ENCODE measurements at places on chromosomes 3 and 15. TPM values are rescaled to one million over a fixed set of nuclear protein-coding genes. Genes with fewer than 3 reads are reported as not detected.

GRCh38 chr3:196792771-196793170, 53.1 kb downstream of the PAK2 start:
- H3K36me3 ChIP-seq: peaks cover 9% of the 10 kb centered on the region
- H3K4me1 ChIP-seq: peaks cover 57% of the 10 kb centered on the region
- peak; percentile 82 for DNase-seq
- peak overlapping the region; percentile 81 for H3K27ac ChIP-seq

DNA sequence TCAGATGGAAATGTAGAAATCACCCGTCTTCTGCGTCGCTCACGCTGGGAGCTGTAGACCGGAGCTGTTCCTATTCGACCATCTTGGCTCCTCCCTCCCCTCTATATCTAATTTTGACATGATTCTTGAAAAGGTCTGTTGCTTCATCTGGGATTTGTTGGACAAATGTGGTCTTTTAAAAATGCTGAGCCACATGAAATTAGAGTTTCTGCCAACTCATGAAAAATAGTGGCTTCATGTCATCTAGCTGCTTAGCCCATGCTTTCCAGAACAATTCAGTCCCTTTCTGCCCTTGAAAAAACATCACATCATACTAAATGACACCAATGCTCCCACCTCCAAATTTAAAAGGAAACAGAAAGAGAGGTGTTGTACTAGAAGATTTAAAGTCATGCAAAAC, 148.6 kb upstream of the EIF1B start:
- H3K27ac ChIP-seq: no peak overlapping the region
- H3K4me3 ChIP-seq: no peak overlapping the region
- no peaks in the 10 kb centered on the region for H3K36me3 ChIP-seq
- DNase-seq: no peak
- H3K27me3 ChIP-seq: no peaks in the 10 kb centered on the region

The RPL35A gene
- 875 TPM for total RNA-seq

DNA sequence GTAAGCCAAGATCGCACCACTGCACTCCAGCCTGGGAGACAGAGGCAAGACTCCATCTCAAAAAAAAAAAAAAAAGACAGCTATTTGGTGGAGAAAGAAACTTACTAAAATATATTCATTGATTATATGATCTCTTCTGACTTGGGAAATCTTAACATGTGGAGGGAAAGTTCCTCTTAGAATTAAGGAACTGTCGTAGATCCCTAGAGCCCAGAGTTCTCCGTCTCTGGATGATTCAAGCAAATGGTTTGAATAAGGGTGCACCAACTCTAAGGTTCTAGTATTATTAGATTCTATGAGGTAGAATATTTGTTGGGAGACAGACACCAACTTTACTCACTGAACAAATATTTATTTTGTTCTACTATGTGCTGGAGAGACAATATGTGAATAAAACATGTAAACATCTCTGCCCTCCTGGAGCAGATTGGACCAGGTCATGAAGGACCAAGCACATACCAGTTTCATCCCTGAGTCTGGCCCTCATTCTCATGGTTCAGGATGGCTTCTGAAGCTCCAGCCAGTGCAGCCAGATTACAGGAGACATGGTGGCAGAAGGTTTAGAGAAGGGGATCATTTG, 129.7 kb downstream of the MITF start:
- peaks cover 47% of the 10 kb centered on the region for H3K4me1 ChIP-seq
- H3K4me3 ChIP-seq: no peak overlapping the region
- H3K27me3 ChIP-seq: no peaks in the 10 kb centered on the region
- H3K36me3 ChIP-seq: no peaks in the 10 kb centered on the region

DNA sequence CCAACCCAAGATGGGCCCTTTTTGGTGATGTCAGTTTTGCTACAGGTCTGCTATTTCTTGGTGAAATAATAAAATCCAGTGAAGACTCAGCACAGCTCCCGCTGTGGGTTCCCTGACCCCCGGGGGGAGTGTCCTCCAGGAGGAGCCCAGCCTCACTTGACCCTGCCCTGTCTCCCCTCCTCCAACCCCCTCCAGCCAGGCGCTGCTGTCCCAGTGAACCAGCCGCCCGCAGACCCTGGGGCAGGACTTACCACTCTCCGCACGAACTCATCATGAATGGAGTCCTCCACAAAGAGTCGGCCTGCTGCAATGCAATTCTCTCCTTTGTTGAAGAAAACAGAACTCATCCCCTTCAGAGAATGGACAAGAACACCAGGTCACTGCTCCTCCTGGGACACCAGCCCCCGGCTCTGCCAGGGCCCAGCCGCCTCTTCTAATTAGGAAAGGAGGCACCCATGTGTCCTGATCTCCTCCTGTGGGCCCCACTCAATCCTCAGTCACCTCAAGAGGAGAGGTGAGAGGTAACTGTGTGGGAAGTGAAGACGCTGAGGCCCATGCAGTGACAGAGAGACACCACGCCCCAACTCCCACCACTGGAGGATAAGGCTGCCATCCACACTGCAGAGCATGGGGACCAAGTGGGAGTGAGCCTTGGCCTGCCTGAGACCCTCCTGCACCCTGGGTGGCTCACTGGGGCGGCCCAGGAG, 28.8 kb upstream of the SLC41A3 start:
- no peak overlapping the region for H3K27ac ChIP-seq
- H3K4me3 ChIP-seq: no peak overlapping the region
- DNase-seq: no peak
- H3K27me3 ChIP-seq: no peaks in the 10 kb centered on the region

The LRRC31 gene
- total RNA-seq: 0.04 TPM

DNA sequence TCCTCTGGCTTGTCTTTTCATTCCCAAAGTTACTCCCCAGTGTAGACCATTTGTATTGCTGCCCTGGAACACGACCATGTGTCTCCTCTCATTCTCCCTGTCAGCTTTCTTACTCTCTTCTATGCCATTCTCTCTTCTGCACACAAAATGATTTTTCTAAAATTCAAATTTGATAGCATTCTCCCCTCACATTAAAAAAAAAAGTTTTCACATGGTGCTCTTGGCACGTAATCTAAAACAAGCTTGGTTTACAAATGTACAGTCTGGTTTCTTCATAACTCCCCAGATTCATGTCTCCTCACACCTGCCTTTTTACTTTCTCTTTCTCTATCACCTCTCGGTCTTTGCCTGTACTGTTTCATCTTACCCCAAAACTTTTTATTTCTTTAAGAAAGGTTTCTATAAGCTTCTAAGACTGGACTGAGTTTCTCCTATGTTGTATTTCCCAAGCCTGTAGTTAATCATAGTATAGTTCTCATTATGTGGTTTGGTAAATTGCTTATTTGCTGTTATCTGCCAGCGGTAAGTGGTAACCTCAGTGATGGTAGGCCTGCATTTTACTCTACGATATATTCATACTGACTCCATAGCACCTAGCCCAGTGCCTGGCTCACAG, 31.2 kb downstream of the BCHE start:
- H3K4me1 ChIP-seq: no peaks in the 10 kb centered on the region
- peak; percentile 7 for DNase-seq
- H3K4me3 ChIP-seq: peak overlapping the region; percentile 41

GRCh38 chr3:149375501-149376196, 1.8 kb downstream of the TM4SF1 start:
- H3K27ac ChIP-seq: peak overlapping the region; percentile 99
- H3K4me1 ChIP-seq: peaks cover 69% of the 10 kb centered on the region
- H3K36me3 ChIP-seq: peaks cover 55% of the 10 kb centered on the region
- H3K27me3 ChIP-seq: no peaks in the 10 kb centered on the region
- H3K4me3 ChIP-seq: peak overlapping the region; percentile 90

GRCh38 chr3:194386648-194387047, 12.4 kb downstream of the GP5 start:
- peaks cover 19% of the 10 kb centered on the region for H3K27me3 ChIP-seq
- H3K36me3 ChIP-seq: no peaks in the 10 kb centered on the region
- no peaks in the 10 kb centered on the region for H3K4me1 ChIP-seq

- no peaks in the 10 kb centered on the region for H3K36me3 ChIP-seq
- peak; percentile 36 for DNase-seq
- H3K4me1 ChIP-seq: peaks cover 16% of the 10 kb centered on the region
- H3K4me3 ChIP-seq: peak overlapping the region; percentile 98
- H3K27me3 ChIP-seq: no peaks in the 10 kb centered on the region
Observed at GRCh38 chr3:142999881-143000280, 1.5 kb upstream of the U2SURP start.

- peaks cover 48% of the 10 kb centered on the region for H3K27me3 ChIP-seq
- no peaks in the 10 kb centered on the region for H3K4me1 ChIP-seq
- H3K27ac ChIP-seq: no peak overlapping the region
- H3K36me3 ChIP-seq: no peaks in the 10 kb centered on the region
- no peak overlapping the region for H3K4me3 ChIP-seq
Observed at GRCh38 chr3:108804437-108804836, 18.1 kb upstream of the TRAT1 start.

The FEZF2 gene
- total RNA-seq: not detected

GRCh38 chr15:97461226-97461625, 499.3 kb upstream of the ARRDC4 start:
- H3K4me3 ChIP-seq: no peak overlapping the region

The MYO5C gene
- total RNA-seq: 16.7 TPM

The DPPA4 gene
- not detected for total RNA-seq

GRCh38 chr3:106810300-106810875, 566.9 kb upstream of the CCDC54 start:
- DNase-seq: no peak
- H3K27me3 ChIP-seq: no peaks in the 10 kb centered on the region
- H3K4me3 ChIP-seq: no peak overlapping the region
- no peak overlapping the region for H3K27ac ChIP-seq

DNA sequence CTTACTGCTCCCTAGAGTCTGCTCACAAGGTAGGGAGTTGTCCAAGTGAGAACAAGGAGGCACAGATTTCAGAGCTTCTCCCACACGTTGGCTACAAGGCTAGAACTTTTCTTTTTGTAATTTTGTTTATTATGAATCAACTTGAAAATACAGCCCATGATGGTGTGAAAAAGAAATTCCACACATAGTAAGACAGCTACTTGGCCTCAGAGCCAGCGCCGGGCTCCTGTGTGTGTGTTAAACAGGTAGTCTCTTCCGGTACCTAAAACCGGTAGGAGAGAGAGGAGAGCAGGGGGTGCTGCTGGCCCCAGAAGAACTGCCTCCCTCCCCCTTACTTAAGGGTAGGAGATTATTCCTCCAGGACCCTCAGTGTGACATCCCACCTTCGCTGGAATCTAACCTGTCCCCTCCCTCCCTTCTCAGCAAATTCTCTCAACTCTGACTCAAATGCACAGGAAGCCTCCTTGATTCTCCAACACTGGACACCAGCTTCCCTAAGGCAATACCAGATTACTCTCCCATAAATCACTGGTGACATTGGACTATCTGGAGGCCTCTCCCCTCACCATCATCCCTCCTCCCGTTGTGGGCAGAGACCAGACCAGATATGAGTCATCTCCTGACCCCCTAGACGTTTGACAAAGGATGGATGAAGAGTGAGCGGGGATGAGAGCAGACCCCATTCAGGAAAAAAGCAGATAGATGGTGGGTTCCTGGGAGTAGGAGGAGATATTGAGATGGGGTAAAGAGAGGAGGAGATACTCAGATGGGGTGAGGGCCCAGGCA, 4.5 kb upstream of the IP6K1 start:
- no peak overlapping the region for H3K27ac ChIP-seq
- DNase-seq: peak; percentile 47
- peaks cover 7% of the 10 kb centered on the region for H3K4me1 ChIP-seq
- H3K27me3 ChIP-seq: no peaks in the 10 kb centered on the region
- no peak overlapping the region for H3K4me3 ChIP-seq

The NMNAT3 gene
- 4.8 TPM for total RNA-seq

DNA sequence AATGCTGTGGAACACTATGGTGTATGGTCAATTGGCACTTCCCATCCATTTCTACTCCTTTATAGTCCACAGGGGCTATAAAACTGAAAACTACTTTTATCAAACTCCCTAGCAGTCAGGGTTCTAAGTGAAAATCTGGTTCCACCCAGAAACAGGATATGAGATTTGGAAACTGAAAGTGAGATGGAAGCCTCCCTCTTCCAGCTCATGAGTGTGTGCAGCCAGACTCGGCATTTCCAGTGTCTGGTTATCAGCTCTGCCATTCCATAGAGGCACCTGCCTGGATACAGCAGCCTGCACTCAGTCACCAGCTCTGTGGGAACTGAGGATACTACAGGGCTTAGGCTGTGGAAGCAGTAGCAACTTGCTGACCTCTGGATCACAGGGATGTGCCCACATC, 14.7 kb upstream of the PLA2G4F start:
- no peaks in the 10 kb centered on the region for H3K27me3 ChIP-seq
- H3K4me1 ChIP-seq: no peaks in the 10 kb centered on the region
- no peak overlapping the region for H3K4me3 ChIP-seq
- H3K36me3 ChIP-seq: peaks cover 55% of the 10 kb centered on the region

- no peak for DNase-seq
- H3K4me1 ChIP-seq: no peaks in the 10 kb centered on the region
- H3K27ac ChIP-seq: no peak overlapping the region
- no peak overlapping the region for H3K4me3 ChIP-seq
- H3K36me3 ChIP-seq: no peaks in the 10 kb centered on the region
- no peaks in the 10 kb centered on the region for H3K27me3 ChIP-seq
Observed at GRCh38 chr3:59401924-59402323, 352.1 kb upstream of the CFAP20DC start.

The MESP2 gene
- 1.3 TPM for total RNA-seq

DNA sequence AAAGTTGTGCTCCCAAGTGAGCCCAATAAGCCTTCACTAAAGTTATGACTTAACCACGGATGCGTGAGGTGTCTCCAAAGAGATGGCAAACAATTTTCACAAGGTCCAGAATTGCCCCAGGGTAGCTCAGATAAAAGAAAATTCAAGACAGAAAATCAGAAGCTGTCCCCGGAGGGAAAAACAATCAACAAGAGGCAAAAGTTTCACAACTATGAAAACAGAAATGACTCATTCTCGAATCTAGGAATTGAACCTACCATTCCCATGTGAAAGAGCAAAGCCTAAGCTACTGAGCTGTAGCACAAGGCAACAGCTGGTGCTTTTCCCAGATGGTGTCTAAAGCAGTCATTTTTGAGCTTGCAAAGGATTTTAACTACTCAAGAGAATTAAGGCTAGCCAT, 33.5 kb upstream of the MKRN3 start:
- H3K4me1 ChIP-seq: no peaks in the 10 kb centered on the region
- no peaks in the 10 kb centered on the region for H3K27me3 ChIP-seq
- no peak overlapping the region for H3K27ac ChIP-seq
- no peaks in the 10 kb centered on the region for H3K36me3 ChIP-seq
- DNase-seq: peak; percentile 39

DNA sequence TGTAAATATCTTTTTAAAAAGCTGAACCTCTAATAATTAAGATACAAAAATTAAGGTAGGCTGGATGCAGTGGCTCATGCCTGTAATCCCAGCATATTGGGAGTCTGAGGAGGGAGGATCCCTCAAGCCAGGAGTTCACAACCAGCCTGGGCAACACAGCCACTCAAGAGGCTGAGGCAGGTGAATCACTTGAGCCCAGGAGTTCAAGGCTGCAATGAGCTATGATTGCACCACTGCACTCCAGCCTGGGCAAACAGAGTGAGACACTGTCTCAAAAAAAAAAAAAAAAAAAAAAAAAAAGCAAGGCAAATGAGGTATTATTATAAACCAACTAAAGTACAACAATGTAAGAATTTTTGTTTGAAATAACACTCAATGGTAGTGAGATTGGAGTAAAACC, 47.6 kb downstream of the EFHB start:
- no peak for DNase-seq
- H3K27me3 ChIP-seq: no peaks in the 10 kb centered on the region
- peaks cover 18% of the 10 kb centered on the region for H3K4me1 ChIP-seq
- no peak overlapping the region for H3K27ac ChIP-seq
- H3K36me3 ChIP-seq: no peaks in the 10 kb centered on the region

The IQCF5 gene
- not detected for total RNA-seq

The PAQR9 gene
- 0.12 TPM for total RNA-seq

The MST1R gene
- 39.0 TPM for total RNA-seq

- peak overlapping the region; percentile 98 for H3K4me3 ChIP-seq
- H3K36me3 ChIP-seq: peaks cover 41% of the 10 kb centered on the region
- no peaks in the 10 kb centered on the region for H3K27me3 ChIP-seq
- DNase-seq: peak; percentile 45
- peak overlapping the region; percentile 90 for H3K27ac ChIP-seq
- H3K4me1 ChIP-seq: peaks cover 56% of the 10 kb centered on the region
Observed at GRCh38 chr3:4981294-4981664, 2.0 kb downstream of the BHLHE40 start.

Data from PC-3 (cell line).